ENCODE measurements at places on chromosomes 13 and 19.

- DNase-seq: no peak
Observed at GRCh38 chr19:16722591-16722990, 2.9 kb downstream of the NWD1 start.

DNA sequence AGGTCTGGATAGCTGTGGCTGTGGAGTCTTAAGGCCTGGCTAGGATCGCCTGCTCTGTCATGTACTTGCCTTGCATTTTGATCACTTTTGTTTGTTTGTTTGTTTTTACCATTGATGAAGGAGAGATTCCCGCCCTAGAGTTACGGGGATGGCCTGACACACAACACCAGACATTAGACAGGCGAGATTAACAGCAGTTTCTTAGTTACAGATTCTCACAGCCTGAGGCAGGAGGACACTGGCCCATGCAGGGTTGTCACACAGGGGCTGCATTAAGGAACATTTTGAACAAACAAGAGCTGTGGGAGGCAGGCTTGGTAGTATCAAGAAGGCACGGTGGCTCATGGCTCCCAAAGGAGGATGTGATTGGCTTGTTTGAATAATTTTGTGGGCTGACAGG is 291.8 kb downstream of the HS6ST3 start:
- DNase-seq: no peak

- no peak for DNase-seq
Observed at GRCh38 chr13:59743195-59743594, 420.5 kb downstream of the DIAPH3 start.

- DNase-seq: no peak
Observed at GRCh38 chr19:34255546-34255945, 1.2 kb downstream of the GARRE1 start.

DNA sequence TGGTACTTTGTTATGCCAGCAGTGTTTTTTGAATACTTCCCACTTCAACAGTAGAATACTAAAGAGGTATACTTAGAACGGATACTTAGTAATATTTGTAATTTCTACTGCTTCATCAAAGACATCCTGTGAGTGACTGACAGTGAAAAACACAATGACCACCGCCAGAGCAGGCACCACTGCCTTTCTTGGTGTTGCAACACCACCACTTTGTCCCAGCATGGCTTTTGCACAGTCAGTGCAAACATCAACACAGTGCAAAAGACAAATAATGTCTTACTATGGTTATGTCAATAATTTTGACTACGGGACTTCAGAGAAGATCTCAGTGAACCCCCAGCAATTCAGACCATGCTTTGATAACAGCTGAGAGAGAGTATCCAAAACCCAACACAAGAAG is 220.5 kb downstream of the RBM26 start:
- DNase-seq: no peak

DNA sequence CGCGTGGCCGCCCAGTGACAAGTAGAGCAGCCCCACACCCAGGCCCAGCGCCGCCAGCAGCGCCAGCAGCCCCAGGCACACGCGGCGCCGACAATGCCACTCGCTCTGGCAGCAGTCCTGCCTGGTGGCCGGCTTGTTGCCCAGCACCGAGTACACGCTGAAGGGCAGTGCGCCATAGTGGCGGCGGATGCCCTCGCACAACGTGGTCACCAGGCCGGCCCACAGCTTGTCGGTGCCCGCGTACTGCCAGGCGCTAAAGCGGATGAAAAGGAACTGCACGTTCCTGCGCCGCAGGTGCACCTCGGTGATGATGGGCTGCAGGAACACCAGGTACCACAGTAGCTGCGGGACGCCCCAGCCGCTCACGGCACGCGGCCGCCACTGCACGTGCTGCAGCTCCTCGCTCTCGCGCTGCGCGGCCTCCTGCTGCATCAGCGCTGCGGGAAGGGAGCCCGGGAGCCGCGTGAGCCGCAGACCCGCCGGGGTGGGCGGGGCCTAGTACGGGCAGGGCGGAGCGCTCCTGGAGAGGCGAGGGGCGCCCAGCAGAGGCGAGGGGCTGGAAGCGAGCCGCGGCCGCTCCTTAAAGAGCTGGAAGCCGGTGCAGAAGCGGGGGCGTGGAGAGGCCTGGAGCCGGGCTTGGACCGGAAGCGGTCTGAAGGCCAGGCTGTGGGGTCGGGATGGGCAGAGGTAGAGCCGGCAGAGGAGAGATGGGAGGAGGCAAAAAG is 7.3 kb downstream of the NKPD1 start:
- DNase-seq: no peak

GRCh38 chr13:30340331-30341250 is 33.2 kb upstream of the KATNAL1 start:
- no peak for DNase-seq

DNA sequence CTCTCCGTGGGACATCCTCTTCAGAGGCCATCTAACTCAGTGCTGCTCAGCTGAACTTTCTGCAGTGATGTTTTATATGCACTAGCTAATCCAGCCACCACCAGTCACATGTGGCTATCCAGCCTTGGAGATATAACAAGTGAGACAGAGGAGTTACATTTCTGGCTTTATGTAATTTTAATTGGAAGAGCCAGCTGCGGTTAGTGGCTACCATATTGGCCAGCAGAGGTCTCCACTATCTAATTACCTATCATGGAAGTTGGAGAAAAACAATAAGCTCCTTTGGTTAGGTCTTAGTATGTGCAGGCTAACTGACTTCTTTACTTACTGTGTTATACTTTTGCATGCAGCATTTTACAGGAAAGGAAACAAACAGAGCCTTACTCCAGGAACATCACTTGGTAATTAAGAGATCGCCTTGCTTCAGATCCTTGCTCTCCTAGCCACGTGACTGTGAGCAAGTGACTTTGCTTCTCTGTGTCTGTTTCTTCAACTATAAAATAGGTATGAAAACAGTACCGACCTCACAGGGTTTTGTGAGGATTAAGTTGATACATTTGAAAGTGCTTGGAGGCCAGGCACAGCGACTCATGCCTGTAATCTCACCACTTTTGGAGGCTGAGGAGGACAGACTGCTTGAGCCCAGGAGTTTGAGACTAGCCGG is 1.6 kb upstream of the KLK10 start:
- DNase-seq: no peak

DNA sequence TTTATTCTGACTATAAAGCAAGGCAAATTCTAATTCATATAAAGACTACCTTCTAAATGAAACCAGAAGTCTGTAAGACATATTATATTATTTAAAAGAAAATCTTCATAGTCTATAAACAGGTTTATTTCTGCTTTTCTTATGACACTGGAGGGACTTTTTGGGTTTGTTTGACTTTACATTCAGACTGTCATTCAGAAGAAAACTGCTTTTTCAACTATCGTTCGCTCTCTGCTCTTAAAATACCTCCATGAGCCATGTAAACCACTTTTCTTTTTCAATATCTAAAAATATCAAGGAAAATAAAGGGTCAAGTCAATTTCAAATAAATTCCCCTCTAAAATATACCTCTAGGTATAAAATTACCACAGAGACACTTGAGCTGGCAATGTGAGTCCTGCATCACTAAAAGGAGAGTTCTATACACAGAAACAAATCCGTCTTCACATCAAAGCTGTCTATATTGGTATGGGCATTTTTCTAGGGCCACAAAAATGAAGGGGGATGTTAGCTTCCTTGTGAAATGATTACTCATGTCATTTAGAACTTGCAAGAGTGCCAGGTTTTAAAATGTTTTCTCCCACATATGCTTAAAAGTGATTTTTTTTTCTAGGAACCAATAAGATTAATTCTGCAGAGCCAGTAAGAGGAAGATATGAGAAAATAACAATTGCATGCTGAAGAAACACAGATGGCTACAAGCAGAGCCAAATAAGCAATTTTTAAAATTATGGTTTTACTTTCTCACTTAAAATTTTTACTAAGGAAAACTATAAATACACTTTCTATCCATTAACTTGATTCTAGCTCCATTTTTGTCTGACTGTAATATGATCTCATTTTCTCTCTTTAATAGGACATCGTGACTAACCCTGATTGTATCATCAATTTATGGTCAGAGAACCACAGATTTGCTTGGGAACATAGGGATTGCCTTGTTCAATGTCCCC is 181.8 kb downstream of the TBC1D4 start:
- no peak for DNase-seq

GRCh38 chr13:63308549-63309165 is 1893.0 kb upstream of the PCDH20 start:
- DNase-seq: no peak

GRCh38 chr19:43624933-43625332 is 5.5 kb upstream of the ZNF428 start:
- DNase-seq: peak; percentile 68

DNA sequence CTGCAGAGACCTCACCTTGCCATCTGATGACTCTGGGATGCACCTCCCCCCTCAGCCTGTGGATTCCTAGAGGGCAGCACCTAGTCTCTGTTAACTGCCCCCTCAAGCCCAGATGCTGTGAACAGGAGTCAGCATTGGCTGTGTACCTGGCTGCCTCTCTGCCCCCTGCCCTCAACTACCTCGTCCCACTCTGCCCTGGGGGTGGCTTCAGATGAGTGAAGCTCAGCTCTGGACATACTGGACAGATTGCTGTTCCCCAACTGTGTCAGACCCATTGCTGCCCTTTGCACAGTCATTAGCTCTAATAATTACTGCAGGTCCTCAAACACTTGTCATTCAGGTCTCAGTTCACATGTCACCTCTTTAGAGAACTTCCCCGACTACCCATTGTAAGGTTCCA is 182.1 kb upstream of the TSHZ3 start:
- no peak for DNase-seq

- DNase-seq: no peak
Observed at GRCh38 chr19:2221918-2222317, 14.2 kb downstream of the PLEKHJ1 start.

DNA sequence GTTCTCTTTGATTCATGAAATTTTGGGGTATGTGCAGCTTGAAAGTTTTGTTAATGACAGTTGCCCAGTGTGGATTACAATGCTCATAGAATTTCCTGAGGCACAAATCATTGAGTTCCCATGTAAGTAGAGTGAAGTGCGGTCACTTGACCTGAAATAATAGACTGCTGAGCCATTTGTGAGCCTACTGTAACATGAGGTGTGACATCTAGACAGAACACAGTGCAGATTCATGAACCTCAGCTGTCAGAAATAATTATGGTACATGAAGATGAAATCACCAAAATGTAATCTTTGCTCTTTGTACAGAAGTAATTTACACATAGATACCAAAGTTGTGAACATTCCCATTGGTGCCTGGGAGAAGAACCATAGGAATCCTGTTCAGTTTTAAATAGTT is 84.6 kb downstream of the DHRS12 start:
- DNase-seq: no peak

GRCh38 chr13:74839656-74840055 is 642.3 kb downstream of the TBC1D4 start:
- DNase-seq: no peak

GRCh38 chr13:112062571-112063570 is 4.1 kb upstream of the SOX1 start:
- DNase-seq: no peak

DNA sequence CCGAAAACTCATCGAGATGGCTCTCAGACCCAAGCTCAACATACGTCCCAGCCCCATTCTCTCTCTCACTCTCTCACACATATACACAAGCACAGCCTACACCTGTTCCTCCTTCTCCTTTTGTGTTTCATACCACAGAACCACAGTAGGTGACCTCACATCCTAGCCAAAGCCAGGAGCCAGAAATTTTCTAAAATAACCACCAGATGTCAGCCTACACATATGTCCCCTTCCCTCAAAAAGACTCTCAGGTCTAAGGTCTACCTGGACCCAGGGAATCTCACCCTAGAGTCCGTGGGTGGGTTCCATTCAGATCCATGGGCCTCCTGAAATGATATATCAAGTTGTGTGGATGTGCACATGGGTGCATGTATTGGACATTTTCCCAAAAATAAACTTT is 104.2 kb upstream of the IPO5 start:
- no peak for DNase-seq

GRCh38 chr19:50430888-50431342 is 1.8 kb upstream of the MYBPC2 start:
- no peak for DNase-seq

GRCh38 chr13:50914848-50915247 is 5.3 kb downstream of the RNASEH2B start:
- no peak for DNase-seq

DNA sequence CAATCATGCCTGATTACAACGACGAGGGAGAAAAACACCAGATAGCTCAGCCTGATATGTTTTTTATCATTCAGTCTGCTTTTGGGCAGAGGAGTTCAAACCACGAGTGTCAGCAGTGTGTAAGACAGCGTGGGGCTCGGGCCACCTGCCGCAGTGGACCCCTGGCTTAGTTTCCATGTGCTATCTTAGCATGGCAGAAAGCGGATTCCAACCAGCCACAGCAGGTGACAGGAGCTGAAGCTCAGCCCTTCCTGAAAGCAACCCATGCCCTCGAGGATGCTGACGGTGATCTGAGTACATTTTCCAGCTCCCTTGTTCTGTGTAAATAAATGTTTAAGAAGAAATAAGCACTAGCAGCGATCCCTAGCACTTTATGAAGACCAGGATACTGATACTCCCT is 32.2 kb upstream of the MBNL2 start:
- DNase-seq: no peak

DNA sequence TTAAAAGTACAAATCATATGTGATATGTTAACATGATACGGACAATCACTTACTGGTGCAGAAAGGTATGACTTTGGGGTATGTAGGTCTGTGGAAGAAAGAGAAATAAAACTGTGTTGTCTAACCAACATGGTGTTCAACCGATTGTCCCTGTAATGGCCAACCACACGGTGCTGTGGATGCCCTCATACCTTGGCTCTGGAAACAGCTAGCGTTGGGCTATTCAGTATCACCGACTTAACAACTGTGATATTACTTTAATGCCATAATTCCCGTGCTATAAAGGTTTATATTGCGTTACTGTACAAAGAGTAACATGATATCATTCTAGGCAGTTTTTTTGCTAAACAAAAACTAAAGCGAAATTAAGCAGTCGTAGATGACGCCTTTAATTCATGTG is 448.3 kb downstream of the EFNB2 start:
- no peak for DNase-seq

DNA sequence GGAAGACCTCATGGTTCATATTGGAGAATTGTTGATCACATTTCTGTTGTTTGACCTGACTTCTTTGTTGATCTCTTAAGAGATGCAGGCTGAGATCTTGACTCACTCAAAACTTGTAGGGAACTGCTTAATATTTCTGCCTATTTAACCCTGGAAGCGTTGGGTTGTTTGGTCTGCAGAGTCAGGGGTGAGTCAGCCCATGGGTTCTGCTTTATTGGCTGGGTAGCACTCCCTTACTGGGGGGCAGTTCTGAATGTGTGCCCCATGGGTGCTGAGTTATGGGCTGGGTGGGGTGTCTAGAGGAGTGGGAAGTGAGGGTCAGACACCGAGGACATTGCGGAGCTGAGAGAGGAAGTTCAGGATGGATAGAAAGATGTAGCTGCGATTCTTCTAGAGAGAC is 87.9 kb downstream of the LRCH1 start:
- no peak for DNase-seq

DNA sequence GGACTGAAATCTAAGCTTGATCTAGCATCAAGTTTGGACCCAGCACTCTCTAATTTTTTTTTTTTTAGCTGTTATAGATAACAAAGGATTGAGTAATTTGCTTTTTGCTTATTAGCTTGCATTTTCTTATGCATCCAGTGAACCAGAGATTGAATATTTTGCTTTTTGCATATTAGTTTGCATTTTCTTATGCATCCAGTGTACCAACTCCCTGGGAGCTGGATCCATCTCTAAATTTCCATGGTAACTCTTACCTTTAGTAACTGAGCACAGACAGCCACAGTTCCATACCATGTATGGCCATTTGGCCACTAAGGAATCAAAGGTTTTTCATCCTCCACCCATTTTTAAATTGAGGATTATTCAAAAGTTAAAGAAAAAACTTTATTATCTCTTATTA is 8.7 kb upstream of the ZNF548 start:
- no peak for DNase-seq

GRCh38 chr19:40614622-40615411 is 13.6 kb downstream of the LTBP4 start:
- peak; percentile 98 for DNase-seq

GRCh38 chr13:94416454-94417080 is 62.9 kb downstream of the DCT start:
- DNase-seq: no peak
